ENCODE measurements at places on chromosomes 4 and X.

GRCh38 chrX:617401-617800 lies 13.2 kb upstream of the SHOX start:
- no peak for DNase-seq

- no peak for DNase-seq
These were observed 12.1 kb downstream of the SLC7A11 start for GRCh38 chr4:138230048-138230447.

DNA sequence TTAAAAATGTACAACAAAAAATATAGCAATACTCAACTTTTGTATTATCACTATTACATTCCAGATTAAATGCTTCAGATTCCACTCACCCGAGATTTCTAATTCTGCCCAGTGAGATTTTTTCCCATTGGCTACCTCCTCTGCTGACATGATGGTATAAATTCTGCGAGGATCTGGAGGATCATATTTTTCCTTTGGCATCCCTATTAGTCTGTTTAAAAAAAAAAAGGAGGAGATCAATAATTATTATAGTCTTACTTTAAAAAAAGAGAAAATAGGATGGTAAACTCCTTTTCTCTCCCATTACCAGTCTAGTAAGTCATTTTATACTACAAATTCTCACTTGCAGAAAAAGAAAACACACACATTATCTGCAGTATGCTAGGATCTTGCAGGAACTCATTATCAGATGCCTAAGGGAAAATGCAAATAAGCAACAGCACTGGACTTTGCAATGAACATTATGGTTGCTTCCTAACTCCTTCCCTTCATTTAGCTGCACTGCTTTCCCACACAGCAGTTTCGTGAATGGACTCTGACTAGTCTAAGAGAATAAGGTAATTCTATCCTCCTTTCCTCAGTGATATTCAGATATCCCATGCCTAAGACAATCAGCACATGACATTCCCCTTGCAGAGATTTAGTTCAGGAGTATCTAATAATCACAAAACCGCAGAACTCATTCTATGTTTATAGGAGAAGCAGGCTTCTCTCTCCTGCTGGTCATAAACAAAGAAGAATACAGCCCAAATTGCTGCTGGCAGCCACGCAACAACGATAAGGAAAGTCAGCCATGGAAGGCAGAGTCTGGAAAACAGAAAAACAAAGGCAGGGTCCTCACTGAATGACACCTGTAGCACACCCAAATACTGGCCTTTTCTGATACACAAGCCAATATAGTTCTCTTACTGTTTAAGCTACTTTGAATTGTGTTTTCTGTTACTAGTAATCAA lies 42.7 kb downstream of the CNOT6L start:
- no peak for DNase-seq

- no peak for DNase-seq
These were observed 39.1 kb upstream of the NPFFR2 start for GRCh38 chr4:71992571-71993312.

GRCh38 chrX:153551135-153551534 lies 33.7 kb downstream of the ATP2B3 start:
- no peak for DNase-seq

GRCh38 chr4:133377286-133377685 lies 228.2 kb downstream of the PCDH10 start:
- DNase-seq: no peak

DNA sequence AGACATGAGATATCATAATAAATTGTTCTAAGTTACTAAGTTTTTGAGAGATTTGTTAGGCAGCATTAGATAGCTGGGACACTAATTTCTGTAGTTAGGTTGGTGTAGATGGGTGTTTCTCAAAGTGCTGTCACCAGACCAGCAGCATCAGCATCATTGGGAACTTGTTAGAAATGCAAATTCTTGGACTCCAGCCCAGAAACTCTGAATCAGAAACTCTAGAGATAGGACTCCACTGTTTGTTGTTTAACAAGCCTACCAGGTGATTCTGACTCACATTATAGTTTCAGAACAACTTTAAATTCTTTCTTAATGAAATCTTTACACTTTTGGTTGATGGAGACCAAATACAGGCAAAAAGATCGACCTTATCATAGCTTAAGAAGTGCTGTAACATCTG lies 173.7 kb downstream of the PABPC4L start:
- no peak for DNase-seq

- DNase-seq: no peak
These were observed 194.0 kb upstream of the CASK start for GRCh38 chrX:42117318-42117717.

GRCh38 chrX:115900425-115900824 lies 270.1 kb upstream of the AGTR2 start:
- DNase-seq: no peak

- no peak for DNase-seq
These were observed 524.8 kb downstream of the PPARGC1A start for GRCh38 chr4:23365086-23365485.

- no peak for DNase-seq
These were observed 278.3 kb downstream of the TECRL start for GRCh38 chr4:64130907-64131306.

- DNase-seq: no peak
These were observed 58.7 kb downstream of the METTL14 start for GRCh38 chr4:118743867-118744266.

DNA sequence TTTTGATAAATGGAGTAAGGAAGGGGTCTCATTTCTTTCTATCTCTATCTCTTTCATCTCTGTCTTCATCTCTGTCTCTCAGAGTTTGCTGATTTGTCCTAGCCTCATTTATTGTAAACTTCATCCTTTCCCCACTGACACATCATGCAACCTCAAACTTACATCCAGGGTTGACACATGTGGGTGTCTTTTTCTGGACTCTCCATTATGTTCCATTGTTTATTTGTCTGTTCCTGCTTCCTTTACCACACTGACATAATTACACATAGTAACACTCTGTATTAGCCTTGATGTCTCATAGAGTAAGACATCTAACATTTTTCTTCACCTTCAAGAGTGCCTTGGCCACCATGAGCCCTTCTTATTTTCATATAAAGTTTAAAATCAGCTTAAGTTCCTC lies 8.1 kb upstream of the SRD5A3 start:
- DNase-seq: no peak

GRCh38 chr4:38869511-38869910 lies 1.9 kb downstream of the FAM114A1 start:
- DNase-seq: no peak

- DNase-seq: no peak
These were observed 502.1 kb upstream of the IGFBP7 start for GRCh38 chr4:57612279-57612678.

DNA sequence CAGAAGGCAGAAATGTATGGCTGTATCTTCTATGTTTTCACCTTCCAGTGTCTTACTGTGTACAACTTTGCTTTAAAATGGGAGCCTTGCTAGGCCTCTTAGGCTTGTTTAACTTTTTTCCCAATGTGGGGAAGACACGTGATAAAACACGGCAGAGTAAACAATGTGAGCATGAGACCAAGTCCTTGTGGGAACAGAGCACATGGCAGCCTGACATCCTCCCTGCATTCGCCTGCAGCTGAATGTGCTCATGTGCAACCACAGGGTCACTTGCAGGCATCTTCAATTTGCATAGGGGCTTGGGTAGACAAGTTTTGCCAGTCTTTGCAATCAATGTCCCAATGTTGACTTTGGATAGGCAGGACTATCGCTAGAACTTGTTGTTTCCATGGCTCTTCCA lies 91.8 kb downstream of the CCNG2 start:
- no peak for DNase-seq

DNA sequence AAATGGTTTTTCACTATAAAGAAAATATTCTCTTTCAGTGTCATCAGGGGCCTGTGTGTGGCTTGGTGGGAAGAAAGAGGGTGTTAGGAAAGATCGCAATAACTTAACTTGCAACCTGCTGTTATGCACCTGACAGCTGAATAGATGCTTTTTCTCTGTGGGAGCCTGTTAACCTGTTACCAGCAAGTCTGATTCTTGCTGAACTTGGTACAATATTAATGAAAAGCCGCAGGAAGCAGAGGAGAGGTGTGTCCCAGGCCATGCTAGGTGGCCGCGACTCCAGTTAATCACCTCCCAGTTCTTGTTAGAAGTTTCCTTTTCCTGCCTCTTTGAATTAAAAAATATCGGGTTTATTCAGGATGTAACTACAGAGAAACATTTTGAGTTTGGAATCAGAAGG lies 494.8 kb upstream of the AGA start:
- no peak for DNase-seq

DNA sequence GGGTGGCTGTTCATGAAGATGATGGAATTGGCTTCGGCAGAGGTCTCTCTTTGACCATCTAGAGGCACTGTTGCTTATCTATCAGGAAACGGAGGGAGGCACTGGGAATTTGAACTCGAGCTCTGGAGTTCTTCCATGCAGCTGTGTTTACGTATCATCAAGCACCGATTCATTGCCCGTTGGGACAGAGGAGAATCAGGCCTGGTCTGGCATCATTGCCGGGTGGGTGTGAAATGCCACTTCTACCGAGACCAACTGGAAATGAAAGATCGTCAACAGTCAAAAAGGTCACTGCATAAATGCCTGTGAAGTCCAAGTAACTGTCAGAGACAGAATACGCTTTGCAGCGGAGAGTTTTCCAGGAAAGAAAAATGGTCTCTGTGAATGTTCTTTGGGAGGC lies 166.9 kb downstream of the ASMT start:
- no peak for DNase-seq

GRCh38 chr4:181701894-181702293 lies 541.3 kb upstream of the TENM3 start:
- DNase-seq: no peak

- no peak for DNase-seq
These were observed 112.0 kb upstream of the TBL1X start for GRCh38 chrX:9352694-9353411.

DNA sequence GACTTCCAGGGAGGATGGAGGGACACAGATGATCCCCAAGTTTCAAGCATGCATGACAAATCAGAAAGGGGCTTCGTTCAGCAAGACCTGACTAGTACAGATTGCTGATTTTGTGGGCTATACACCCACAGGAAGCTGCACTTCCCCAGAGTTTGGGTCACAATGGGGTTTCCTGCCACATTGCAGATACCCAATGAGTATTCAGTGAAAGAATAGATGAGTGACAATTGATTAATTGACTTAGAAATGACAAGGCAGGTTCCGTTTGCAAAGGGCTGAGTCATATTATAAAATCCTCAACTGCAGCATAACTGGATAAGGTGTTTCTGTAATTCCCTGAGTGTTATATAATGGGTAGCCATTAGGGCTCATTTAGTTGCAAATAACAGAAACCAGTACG lies 146.6 kb upstream of the TBL1X start:
- no peak for DNase-seq

GRCh38 chrX:36422368-36422767 lies 502.8 kb downstream of the CFAP47 start:
- no peak for DNase-seq

GRCh38 chrX:103949506-103949905 lies 12.9 kb upstream of the TMSB15B start:
- no peak for DNase-seq

DNA sequence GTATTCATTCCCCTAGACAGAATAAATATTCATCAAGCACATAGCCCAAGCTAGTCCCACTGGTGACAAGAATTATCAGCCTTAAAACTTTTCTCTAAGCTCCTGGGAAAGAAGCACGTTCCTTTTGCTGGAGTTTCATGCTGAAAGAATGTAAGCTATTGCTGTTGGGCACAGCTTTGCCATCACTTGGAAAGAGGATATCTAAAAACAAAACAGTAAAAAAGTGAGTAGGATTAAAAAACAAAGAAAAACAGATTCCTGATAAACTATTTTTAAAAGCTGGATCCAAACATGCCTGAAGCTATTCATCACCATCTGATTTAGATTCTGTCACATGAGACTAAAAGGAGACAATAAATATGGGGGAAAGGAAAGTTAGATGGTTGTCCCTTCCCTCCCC lies 176.8 kb downstream of the SCFD2 start:
- DNase-seq: no peak

DNA sequence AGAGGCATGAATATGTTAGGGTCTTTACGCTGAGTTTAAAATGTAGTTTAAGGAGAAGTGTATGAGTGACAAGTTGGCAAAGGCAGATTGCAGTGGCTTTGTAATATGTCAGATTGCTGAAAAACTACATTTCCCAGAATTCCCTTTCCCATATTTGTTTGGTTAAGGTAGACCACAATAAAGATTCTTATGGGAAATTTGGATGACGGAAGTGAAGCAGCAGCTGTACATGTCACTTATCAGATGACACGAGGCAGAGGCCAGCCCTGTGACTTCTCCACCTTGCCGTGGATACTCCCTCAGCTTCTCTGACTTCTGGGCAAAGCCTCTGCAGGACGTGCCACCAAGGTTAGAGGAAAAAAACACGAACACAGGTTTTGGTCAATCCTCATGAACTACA lies 229.7 kb upstream of the DKK2 start:
- no peak for DNase-seq

DNA sequence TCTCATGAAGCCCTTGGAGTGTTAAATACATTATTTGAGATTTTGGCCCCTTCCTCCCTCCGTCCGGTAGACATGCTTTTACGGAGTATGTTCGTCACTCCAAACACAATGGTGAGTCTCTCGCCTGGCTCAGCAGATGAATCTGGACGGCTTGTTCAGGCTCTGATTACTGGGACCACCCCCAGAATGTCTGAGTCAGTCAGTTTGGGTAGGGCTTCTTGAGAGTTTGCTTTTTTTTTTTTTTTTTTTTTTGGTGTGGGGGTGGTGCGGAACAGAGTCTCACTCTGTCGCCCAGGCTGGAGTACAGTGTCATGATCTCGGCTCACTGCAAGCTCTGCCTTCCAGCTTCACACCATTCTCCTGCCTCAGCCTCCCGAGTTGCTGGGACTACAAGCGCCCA lies 62.4 kb upstream of the MSANTD1 start:
- no peak for DNase-seq

DNA sequence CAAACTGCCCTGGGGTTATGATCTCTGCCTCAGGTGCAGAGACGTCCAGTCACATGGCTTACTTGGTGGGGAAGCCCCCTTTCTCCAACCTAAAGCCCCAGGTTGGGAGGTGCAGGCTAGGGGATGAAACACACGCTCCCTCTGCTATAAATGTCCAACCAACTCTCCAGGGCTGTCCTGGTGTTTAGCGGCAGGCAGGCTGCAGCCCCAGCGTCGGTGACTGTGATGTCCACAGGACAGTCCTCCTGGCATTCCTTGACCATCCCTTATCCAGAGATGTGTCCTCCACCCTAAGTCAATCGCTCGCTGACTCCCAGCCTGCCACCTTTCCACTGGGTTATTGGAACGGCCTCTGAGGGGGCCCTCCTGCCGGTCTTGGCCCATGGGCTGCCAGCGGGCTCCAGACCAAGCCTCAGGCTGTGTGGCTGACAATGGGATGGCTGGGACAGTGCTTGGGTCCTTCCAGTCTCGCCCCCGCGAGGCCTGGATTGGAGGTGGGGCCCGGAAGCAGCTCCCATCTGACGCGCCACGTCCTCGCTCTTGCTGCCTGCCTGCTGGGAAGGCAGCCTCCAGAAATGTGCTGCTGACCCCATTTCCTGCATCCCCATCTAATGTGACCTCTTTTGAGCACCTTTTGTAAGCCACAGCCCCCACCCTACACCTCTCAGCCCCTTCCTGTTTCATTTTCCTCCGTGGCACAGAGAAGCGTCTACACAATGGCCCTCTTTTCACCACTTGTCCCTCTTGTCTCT lies 60.8 kb upstream of the ADRA2C start:
- DNase-seq: no peak
